ENCODE measurements at places on chromosomes 2 and 18.

GRCh38 chr2:195477248-195477995, 179.6 kb upstream of the SLC39A10 start:
- DNase-seq: no peak

DNA sequence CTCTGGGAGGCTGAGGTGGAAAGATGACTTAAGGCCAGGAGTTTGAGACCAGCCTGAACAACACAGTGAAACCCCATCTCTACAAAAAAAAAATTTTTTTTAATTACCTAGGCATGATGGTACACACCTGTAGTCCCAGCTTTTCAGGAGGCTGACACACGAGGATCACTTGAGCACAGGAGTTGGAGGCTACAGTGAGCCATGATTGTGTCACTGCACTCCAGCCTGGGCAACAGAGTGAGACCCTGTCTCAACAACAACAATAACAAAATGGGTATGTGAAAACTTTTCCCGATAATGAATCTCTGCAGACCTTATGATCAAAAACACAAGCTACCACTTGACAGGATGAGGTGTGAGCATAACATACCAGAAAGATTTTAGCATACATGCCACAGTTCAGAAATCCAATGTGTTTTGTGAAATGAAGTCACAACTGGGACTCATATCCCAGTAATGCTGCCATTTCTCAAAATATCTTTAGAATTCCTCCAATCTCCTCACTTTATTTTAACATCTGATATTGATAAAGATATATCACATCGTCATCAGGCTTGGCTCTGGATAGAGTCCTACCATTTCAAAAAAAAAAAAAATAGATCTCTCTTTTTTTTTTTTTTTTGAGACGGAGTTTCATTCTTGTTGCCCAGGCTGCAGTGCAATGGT, 74.0 kb upstream of the PELI1 start:
- DNase-seq: no peak

- no peak for DNase-seq
Observed at GRCh38 chr18:39841482-39842365, 2113.3 kb upstream of the PIK3C3 start.

DNA sequence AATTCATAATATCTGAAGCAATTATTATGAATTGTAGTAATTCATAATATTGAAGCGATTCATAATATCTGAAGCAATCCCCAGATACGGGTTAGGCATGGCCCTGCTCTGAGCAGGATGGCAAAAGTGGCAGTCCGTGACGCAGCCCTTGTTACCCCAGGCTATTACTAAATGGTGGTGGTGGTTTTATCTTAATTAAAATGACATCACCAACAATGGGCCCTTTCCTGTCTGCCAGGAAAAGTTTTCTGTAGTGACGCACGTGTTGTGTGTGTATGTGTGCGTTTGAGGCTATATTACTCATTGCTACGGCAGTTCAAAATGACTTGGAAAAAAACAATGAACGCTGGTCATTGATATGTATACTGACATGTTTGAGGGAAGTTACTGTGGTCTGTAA, 10.6 kb upstream of the MOCOS start:
- DNase-seq: no peak
